ENCODE measurements at places on chromosomes 2 and 18.

DNA sequence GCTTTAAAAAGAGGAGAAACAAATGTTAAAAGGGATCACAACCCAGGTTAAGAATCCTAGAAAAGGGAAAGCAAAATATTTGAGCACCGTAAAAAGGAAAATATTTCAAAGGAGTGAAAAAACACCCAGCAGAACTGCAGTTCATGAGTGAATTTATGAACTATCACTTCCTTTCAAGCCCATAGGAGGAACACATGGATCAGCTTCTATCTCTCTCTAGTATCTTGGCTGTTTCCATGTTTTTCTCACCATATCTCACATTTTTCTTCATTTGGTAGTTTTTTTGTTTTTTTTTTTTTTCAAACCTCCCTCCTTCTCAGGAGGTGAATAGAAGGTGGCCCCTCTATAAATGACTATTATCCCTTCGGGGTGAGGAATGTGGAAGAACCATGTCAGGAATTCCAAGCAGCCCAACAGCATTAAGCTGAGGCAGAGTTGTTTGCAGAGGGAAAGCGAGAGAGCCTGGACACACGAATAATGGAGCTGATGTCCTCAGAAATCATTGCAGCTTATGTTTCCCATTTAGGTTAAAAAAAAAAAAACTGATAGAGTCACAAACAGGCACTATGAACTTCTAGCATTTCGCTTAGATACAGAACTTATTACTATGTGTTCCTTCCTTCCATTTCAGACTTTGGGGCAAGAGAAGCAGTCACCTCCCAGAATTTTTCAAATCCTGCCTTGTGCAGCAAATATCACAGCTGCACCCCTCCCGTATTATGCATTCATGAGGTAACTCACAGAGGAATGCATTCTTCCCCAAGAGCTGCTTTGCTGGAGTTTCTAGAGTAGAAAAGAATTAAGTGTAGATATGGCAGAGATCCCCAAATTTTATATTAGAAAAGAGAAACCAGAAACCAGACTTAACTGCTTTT, 315.6 kb downstream of the IRS1 start:
- no peak for DNase-seq

- no peak for DNase-seq
These were observed 230.8 kb upstream of the LINC00305 start for GRCh38 chr18:64379662-64380061.

GRCh38 chr2:177929662-177930522, 142.7 kb downstream of the PDE11A start:
- peak; percentile 47 for DNase-seq

GRCh38 chr2:204362581-204362980, 182.7 kb upstream of the PARD3B start:
- DNase-seq: no peak

DNA sequence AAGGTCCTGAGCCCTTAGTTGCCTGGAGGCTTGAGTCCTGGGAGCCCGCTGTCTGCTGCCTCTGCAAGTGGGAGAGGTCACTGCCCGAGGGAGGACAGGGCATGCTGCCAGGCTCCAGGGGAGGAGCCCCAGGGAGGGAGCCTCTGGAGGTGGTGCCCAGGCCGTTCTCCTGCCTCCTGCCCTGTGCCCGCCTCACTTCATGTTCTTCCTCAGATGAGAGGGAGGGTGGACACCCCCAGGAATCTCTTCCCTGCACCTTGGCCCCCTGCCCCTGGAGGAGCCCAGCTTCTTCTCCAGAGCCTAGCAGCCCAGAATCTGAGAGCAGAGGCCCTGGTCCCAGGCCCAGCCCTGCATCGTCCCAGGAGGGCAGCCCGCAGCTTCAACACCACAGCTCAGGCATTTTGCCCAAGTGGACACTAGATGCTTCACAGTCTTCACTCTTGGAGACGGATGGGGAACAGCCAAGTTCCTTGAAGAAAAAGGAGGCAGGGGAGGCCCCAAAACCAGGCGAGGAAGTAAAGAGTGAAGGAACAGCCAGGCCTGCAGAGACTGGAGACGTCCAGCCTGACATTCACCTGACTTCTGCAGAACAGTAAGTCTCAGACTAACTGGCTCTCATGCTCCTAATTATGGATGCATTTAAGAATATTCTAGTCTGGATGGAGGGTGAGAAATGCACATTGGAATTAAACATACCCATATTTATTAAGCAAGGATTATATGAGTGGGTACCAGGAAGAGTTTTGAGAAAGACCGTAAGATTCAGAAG, 12.1 kb downstream of the PSD4 start:
- DNase-seq: no peak

- no peak for DNase-seq
These were observed 462.2 kb upstream of the RGPD4 start for GRCh38 chr2:107364361-107364950.

DNA sequence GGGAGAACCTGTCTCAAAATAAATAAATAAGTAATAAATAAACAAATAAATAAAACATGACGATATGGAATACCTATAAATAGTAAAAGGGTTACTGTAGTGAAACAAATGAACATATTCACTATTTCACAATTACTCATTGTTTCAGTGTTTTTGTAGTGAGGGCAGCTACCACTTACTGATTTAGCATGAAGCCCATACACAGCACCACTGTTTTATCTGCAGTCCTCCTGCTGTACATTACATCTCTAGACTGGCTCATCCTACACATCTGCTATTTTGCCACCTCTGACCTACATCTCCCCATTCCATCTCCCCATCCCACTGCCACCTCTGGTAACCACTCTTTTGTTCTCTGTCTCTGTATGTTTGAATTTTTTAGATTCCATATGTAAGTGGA, 332.7 kb upstream of the SMIM21 start:
- no peak for DNase-seq

GRCh38 chr18:39862341-39862740, 2092.7 kb upstream of the PIK3C3 start:
- no peak for DNase-seq

- DNase-seq: no peak
These were observed 8.4 kb downstream of the PAX3 start for GRCh38 chr2:222290401-222290735.

DNA sequence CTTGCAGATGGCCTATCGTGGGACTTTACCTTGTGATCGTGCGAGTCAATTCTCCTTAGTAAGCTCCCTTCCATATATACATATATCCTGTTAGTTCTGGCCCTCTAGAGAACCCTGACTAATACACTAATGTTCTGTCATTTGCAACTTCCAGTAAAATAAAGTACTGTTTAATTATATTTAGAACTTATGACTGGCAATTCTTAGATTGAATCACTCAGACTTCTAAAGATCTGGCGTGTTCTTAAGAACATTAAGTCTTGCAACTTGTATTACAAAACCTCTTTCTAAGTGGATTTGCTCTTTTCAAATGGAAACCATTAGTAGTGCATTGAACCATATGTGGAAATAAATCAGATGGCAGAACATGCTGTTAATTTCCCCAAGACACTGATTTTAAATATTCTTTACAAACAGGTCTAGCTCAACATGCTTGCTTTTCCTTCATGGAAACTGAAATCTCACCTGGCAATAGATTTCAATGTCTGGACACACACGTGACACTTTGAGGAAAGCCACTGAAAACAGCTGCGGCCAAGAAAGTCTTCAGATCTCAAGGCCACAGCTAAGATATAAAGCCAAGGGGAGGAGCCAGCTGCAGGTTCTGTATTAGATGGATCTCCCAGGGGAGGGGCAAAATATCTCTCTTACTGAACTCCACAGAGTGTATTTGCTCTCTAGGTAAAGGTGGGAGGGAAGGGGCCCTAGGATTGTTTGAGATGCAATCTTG, 50.6 kb downstream of the PMAIP1 start:
- no peak for DNase-seq

GRCh38 chr18:46622999-46623398, 34.0 kb downstream of the LOXHD1 start:
- no peak for DNase-seq

- DNase-seq: no peak
These were observed 46.2 kb downstream of the MEIS1 start for GRCh38 chr2:66481100-66481549.

GRCh38 chr2:85162746-85163301, 29.6 kb downstream of the TCF7L1 start:
- no peak for DNase-seq

DNA sequence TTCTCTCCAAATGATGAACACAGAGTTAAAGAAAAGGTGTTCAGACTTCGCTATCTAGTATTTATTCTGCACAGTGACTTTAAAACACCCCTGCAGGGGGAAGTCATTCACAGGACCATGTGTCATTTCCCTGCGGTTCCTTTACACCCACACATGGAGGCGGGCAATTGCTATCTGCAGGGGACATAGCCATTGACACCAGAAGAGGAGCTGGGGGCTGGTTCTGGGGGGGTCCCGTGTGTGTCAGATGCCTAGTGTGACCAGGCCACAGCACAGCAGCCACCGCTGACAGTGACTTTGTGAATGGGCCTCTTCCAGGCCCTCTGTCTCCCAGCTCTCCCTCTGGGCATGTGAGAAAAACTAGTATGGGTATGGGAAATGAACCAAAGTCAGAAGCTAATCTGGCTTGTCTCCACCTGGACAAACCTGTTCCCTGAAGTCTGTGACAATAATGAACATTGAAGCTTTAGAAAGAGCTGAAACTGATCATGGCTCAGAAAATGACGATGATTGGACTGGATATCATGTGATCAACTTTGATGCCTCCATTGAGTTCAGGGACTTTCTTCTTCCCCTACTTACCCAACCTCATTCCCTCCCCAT, 7.5 kb upstream of the GBX2 start:
- DNase-seq: no peak

- no peak for DNase-seq
These were observed 70.2 kb downstream of the INPP4A start for GRCh38 chr2:98514879-98515249.

DNA sequence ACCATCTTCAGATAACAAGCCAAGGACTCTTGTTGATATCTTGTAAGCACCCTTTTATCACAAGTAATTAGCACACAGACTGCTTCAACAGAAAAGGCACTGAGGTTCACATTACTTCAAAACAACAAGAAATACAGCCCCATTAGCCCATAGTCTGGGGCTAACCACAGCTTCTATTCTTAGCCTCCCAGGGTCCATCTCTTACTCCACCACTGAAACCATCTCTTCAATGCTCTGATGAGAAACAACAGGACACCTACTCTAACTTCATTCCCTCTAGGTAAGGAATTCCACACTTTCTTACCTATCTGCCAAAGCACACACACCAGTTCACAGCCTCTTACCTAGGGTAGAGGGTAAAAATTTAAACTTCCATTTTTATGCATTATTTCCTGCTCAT, 26.4 kb upstream of the CYTIP start:
- DNase-seq: no peak

DNA sequence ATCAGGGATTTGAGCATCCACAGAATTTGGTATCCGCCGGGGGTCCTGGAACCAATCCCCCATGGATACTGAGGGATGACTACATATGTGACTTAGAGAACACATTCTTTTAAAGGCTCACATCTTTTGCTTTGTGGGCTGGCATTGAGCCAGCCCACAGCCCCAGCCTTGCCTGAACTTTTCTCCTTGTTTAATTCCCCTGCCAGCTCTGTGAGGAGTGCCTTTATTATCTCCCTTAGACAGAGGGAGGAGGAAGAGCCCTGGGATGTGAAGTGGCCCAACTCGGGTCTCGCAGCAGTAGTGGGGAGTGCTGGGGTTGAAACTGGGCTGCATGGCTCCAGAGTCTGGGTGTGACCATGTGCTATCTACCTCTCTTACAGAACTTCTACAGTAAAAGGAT, 7.6 kb downstream of the TTC39C start:
- DNase-seq: no peak

DNA sequence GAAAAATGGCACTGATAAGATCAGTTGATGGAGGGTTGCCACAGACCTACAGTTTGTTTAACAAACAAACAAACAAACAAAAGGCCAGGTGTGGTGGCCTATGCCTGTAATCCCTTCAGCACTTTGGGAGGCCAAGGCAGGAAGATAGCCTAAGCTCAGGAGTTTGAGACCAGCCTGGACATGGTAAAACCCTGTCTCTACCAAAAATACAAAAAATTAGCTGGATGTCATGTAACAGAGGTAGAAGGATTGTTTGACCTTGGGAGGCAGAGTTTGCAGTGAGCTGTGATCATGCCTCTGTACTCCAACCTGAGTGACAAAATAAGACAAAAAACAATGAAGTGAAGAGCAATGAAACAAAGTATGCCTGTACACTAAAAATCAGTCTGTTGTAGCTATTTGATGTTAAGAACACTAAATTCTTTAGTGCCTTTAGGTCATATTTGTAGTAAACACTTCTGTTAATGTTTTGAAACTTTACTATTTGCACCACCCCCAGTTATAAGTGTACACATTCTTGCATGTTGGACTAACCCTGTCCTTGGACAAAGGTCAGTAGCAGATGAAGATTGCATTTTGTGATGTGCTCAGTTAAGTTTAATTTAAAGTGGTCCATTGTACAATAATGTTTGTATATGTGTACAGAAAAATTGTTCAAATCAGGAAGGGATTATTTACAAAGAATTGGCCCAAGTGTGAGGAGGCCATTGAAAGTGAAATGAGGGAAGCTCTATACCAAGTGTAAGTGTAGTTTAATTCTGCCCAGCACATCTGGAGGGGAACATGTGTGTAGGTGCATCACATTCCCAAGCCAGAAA, 73.9 kb downstream of the KYNU start:
- no peak for DNase-seq

DNA sequence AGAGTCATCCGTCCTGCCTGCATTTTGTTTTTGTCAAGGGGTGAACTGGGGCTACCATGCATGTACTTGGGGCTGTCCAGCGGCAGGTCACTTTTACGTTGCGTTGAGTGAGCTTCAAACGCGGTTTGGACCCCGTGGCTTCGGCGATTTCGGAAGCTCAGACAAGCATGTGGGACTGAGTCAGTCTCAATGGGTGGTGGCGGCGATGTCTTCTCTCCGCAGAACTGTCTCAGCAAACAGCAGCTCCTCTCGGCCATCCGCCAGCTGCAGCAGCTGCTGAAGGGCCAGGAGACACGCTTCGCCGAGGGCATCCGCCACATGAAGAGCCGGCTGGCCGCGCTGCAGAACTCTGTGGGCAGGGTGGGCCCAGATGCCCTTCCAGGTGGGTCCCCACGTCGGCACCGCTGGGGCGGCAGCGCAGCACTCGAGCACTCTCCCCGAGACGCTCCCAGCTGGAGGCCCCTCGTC, 21.3 kb downstream of the FBLN7 start:
- no peak for DNase-seq

DNA sequence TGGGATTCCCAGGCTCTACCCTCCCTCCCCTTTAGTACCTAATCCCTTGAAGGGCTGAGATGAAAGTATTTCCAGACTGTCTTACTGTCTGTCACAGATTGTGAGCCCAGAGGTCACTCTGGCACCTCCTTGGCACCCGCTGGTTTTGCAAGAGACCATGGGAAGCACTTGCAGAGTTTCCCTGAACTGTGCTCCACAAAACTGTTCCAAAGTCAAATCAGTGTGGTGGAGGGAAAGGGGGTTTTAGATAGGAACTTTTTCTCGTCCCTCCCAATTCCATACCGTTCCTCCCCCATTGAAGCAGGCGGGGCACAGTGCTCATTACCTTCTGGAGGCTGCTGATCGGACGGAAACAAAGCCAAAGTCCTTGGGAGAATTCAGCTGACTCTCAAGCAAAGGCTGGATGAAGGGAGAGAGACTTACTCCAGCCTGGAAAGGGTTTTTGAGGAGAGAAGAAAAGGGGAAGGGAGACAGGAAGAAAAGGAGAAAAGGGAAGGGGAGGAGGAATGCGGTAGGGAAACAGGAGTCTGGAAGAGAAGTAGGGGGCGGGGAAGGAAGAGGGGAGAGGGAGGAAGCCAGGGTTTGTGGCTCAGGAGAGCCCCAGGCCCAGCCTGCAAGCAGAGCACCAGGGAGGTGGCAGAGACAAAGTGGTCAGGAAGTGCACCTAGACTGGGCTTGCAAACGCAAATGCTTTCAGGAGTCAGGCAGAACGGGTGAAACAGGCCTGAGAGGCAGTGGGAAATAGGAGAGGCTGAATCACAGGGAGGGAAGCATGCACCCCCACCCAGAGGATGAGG, 88.4 kb upstream of the SP3 start:
- no peak for DNase-seq

- DNase-seq: no peak
These were observed 925.5 kb downstream of the SLC4A3 start for GRCh38 chr2:220552790-220553535.

Data from prostate gland (tissue), 2 donors.